ENCODE measurements at places on chromosomes 16 and 17.

DNA sequence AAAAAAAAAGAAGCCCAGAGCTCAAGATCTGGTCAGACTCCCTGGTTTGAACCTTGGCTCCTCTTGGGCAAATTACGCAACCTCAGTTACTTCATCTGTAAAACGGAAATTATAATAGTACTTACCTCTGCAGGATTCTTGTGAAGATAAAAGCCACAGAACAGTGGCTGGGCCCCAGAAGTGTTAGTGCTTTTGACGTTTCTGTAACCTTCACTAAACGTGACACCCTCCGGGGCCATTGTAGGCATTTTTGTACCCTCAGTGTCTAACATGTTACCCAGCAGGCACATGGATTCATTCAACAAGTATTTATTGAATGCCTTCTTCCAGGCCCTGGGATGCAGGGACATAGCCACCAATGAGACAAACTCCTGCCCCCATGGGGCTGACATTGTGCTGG is 58.0 kb downstream of the PITPNC1 start:
- DNase-seq: no peak

DNA sequence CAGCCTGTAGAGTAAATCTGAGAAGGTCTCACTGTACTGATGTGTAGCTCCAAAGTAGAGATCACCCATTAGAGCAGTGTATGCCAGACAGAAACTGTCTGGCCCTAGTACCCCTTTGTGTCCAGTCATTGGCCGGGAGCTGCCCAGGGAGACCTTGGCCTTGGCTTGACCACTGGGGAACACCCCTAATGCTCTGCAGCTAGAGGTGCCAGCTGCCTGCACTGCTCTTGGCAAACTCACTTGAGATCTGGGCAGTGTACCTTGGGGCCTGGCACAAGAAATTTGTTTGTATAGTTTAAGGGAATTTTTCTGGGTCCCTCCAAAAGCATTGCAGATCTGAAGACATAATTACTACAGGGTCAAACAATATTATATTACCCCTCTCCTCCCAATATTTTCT is 78.7 kb upstream of the MPHOSPH6 start:
- DNase-seq: no peak

- DNase-seq: no peak
Measured at GRCh38 chr16:66950971-66951790, 9.9 kb upstream of the CES3 start.

DNA sequence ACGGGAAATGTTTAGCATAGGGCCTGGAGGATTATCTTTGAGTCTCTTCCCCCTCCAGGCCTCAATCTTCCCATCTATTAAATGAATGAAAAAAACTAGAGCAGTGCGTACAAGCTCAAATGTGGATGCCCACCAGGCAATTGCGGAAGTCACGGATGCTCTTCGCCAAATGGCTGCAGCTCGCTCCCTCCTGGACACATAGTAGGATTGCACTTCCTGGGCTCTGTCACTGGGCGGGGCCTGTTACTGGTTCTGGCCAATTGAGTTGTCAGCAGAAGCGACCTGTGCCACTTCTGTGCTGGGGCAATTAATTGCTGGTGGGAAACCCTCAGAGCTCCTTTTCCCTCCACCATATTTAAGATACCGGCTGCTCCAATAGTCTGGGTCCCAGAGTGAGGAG is 168.2 kb upstream of the IRX6 start:
- no peak for DNase-seq

GRCh38 chr16:62751218-62751617 is 715.0 kb upstream of the CDH8 start:
- no peak for DNase-seq

- no peak for DNase-seq
Measured at GRCh38 chr16:52469775-52470174, 77.2 kb downstream of the TOX3 start.

DNA sequence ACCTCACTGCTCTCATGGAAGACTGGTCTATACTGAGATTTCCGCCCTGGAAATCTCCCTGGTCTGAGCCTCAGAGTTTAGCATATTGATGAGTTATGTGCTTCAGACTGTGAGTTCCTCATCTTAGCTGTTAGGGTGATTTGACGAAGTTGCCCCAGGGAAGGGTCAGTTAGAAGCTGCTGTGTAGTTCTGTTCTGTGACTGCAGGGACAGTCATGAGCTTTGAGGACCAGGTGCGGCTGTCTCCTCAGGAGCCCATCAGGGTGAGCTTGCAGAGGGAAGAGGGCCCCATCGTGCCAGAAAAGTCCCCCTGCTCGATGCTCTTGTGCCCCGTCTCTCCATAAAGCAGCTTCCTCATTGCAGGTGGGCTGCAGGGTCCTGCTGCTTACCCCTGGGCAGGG is 28.3 kb upstream of the IL17C start:
- DNase-seq: no peak

DNA sequence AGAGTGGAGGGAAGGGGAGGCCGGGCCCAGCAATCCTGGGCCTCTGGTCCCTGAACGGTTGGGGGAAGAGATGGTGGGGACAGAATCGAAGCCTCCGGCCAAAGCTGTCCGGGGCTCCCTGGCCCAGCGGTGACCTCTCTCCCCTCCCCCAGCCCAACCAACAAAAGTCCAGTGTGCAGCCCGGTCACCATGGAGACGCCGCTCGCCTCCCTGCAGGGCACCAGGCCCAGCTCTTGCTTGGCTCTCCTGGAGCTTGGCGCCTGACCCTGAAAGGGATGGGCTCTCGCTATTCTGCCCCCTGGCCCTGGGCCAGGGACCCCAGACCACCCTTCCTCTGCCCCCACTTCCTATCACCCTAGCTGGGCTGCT is 1.3 kb downstream of the METRN start:
- DNase-seq: no peak

DNA sequence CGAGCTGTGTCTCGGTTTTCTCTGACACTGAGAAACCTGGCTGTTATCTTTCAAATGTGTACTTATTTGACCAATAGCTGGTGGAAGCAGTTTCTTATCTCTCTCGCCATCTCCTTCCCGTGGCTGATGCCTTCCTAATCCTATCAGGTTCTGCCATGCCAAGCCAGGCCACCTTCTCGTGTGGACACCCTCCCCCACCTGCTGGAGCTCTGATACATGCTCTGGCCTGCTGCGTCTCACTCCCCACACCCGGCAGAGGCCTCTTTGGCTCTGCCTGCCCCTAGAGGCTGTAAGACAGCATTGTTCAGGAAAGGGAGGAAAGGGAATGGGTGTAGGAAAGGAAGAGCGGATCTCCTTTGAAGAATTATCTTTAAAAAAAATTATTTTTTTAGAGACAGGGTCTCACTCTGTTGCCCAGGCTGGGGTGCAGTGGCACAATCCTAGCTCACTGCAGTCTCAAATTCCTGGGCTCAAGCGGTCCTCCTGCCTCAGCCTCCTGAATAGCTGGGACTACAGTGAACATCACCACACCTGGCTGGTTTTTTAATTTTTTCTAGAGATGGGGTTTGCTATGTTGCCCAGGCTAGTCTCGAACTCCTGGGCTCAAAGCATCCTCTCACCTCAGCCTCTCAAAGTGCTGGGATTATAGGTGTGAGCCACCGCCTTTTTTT is 7.5 kb upstream of the ARMC5 start:
- DNase-seq: no peak

GRCh38 chr16:89705006-89705405 is 3.5 kb upstream of the SPATA2L start:
- DNase-seq: no peak

DNA sequence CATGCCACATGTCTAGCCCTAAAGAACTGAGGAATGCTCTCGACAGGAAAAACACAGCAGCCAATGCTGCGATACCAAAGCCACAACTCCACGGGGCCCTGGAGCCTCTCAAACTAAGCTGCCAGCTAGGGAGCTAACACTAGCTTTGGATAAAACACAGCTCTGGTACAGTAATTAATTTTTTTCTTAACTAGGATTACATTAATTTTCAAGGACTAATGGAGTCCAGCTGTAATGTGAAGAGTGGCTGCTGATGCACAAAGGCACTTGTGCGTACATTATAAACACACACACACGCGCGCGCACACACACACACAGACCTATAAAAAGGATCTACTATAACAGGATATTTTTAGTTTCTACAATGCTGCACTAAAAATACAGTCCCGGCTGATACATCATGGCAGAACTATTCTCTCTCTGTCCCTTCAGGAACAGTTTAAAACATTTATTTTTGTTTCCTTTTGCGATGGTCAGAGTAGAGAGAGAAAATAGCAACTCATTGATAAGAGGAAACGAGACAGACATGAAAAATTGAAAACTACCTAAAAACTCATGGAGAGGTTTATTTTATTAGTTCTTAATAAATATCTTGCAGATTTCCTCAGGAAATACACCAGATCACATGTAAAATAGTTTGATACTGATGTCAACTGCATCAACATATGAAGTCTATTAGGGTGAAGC is 88.5 kb downstream of the SMG6 start:
- no peak for DNase-seq

DNA sequence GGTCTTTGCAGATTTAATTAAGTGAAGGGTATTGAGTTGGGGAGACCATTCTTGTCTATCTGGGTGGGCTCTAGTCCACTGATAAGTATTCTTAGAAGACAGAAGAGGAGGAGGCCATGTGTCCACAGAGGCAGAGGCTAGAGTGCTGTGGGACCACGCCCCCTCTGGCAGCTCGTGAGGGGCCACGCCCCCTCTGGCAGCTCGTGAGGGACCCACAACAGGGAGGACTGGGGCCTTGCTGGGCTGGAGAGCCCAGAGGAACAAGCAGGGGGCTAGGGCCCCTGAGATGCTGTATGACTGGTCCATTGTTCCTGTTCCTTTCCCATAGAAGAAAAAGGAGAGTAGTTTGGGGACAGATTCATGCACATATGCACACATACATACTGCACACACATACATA is 106.8 kb downstream of the METRNL start:
- no peak for DNase-seq

DNA sequence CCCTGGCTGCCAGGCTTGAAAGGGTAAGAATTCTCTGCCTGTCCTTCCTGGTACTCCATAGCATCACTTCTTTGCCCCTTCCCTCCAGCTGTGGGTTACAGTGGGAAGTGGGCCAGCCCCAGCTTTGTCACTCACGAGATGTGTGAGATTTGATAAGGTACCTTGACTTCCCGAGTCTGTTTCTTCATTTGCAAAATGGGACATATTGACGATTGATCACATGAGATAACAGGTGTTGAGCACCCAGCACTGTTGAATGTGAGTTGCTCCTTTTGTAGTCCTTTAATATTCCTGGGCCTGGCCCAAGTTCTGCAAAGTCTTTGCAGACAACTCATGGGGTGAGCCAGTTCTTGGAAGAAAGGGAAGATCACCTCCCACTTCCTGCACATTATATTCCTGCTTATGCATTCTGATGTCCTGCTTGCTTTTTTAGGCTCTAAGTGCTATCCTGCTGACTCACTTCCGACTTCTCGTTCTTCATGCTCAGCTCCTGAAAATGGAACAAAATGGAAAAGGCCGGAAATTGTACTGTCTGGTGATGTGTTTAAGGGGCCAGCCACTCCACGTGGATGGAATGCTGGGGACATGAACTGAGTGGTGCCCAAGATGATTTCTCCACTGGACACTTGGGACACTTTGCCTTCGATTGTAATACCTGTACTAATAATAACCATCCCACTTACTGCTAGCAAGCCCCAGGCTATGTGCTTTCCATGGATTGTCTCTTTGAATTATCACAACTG is 8.3 kb upstream of the NLK start:
- DNase-seq: no peak

DNA sequence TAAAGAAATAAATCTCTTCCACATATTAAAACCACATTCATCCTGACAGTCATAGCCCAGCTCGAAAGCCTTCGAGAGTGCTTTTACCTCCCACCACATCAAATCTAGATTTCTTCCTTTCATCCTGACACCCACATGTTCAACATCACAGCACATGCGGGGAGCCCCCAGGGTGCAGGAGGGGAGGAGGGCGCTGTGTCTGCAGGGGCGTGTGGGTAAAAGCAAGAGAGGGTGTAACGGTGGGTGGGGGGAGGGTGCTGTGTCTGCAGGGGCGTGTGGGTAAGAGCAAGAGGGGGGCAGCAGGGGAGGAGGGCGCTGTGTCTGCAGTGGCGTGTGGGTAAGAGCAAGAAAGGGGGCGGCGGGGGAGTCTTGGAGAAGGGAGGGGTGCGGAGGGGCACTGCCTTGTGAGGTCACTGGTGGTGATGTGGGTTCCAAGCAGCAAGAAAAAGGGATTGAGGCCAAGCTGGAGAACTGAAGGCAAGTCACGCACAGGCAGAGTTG is 34.7 kb downstream of the ADCY9 start:
- peak; percentile 16 for DNase-seq

- peak; percentile 92 for DNase-seq
Measured at GRCh38 chr16:28984619-28985135, at the start of gene LAT. Gene LAT, plus strand, starts transcription at chr16:28985052. Its CDS starts 366 bp downstream, at chr16:28985418.

DNA sequence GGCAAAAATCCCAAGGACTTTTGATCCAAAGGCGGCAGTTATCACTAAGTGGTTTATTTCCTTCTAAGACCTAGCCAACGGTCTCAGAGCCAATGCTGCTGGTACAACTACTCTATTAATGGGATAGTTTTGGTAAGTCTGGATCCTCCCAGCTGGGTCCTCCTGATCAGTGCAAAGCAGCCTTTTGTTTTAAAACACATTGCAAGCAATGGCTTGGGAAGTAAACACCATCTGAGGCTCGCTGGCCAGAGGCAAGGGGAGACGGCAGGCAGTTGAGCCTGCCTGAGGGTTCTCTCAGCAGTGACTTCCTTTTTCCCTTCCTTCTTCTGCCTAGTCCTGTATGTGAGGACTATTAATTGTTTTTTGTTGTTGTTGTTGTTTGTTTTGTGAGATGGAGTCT is 1.6 kb upstream of the SLC5A10 start:
- DNase-seq: no peak

DNA sequence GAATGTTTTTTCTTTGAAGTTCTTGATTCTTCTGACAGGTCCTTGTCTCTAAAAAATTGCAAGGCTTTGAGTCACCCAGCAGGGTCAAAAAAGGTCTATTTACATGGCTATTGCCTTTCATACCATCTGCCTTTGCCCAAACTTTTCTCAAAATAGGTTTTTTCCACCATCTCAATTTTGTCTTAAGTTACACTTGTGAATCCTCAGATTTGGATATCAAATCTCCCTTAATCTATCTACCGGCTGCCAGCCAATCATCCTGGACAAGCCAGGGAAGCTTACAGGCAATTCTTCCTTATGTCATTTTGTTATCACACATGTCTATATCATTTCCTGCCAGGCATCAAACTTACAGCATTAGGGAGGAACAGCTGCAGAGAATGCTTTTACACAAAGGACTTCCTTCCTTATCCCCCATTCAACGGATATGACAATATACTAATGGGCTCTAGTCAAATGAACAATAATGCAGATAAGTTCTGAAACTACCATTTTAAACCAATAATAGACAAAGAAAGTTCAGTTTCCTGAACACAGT is 104.1 kb upstream of the CORO6 start:
- DNase-seq: peak; percentile 26
